Aorta (tissue), 5 donors: ENCODE measurements at places on chromosomes 12 and 14. TPM values are rescaled to one million over a fixed set of nuclear protein-coding genes. Genes with fewer than 3 reads are reported as not detected.

LARP4 gene
- 54.9 TPM for total RNA-seq

SLC38A4 gene
- 0.12 TPM for total RNA-seq

KRT6B gene
- total RNA-seq, result not detected

VAMP1 gene
- total RNA-seq, result 9.7 TPM

ESPL1 gene
- total RNA-seq, result 0.49 TPM

ABCC9 gene
- total RNA-seq, result 157 TPM

GRCh38 chr12:32896432-32897280, at the start of gene PKP2:
Gene PKP2 (minus strand): TSS chr12:32896777. CDS start chr12:32896731, 46 bp downstream.
- DNase-seq, result peak; percentile 52

- DNase-seq, result no peak
Observed at GRCh38 chr12:70838127-70838526, 82.4 kb downstream of the PTPRR start.

GRCh38 chr14:95302667-95303506, 16.8 kb downstream of the CLMN start:
- no peak for DNase-seq

DNA sequence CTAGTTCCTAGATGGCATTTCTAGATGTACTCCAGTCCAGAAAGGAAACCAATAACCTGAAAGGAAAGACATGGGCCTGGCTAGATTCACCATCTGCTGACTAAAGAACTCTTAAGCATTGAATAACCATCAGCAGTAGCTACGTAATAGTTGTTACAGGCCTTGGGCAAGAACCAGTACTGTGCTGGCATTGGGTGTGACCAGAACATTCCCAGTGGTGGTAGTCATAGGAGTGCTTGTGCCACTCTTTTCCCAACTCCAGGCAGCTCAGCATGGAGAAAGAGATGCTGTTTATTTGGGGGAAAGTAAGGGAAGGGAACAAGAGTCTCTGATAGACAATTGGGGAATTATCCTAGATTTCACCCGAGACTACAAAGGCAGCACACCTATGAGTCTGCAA, 333.3 kb downstream of the SLC16A7 start:
- no peak for DNase-seq

DNA sequence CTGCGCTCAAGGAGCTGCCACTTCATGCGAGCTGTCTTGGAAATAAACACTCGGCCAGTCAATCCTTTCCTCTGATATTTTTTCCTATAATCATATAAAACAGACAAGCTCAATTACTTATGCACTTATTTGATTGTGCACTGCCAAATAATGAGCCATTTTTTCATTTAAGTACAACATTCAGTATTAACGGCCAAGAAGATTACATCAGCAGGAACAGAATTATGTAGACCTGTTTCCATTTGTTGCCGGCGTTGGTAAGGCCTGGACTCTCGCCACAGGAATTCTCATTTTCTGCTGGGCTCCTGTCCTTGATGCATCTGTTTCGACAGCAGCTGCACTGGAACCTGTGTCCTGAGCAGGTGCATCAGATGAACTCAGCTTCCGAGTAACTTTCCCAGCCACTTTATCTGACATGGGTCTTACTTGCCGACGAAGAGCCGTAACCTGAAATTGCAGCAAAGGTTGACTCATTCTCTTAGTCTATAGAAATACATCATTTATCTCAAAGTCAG, 110.2 kb downstream of the KIF21A start:
- DNase-seq, result no peak

- DNase-seq, result no peak
Observed at GRCh38 chr14:52303236-52303635, 10.9 kb upstream of the PTGER2 start.
